Lower leg skin (tissue), 4 donors: ENCODE measurements at places on chromosomes 2 and 18. TPM values are rescaled to one million over a fixed set of nuclear protein-coding genes. Genes with fewer than 3 reads are reported as not detected.

DNA sequence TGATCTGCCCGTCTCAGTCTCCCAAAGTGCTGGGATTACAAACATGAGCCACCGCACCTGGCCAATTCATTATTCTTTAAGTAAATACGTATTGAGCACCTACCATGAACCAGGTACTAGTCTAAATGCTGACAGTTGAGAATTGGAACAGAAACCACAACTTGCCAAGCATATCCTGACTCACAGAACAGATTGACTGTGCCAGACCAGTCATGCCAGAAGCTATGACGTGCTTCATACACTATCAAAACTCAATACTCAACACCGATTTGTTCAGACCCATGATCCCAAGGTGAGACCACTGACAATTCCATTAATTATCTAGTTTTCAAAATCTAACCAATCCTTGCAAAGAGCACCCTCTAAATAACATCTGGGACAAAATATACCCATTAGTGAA is 148.6 kb downstream of the B3GNT2 start:
- DNase-seq, result no peak

DNA sequence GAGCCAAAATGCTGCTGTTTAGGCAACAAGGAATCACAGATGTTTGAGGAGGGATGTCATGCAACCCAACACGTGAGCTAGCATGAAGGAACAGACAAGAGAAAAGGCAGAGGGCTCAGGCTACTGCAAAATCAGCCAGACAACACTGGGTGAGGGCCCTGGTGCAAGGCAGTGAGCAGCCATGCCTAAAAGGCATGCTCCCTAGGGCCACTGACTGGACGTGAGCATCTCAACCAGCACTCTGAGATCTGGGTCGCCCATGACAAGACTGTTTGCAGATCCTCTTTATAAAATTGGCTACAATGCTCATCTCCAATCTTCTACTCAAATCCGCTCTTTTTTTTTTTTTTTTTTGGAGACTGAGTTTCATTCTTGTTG is 49.1 kb downstream of the KIAA2012 start:
- no peak for DNase-seq

DNA sequence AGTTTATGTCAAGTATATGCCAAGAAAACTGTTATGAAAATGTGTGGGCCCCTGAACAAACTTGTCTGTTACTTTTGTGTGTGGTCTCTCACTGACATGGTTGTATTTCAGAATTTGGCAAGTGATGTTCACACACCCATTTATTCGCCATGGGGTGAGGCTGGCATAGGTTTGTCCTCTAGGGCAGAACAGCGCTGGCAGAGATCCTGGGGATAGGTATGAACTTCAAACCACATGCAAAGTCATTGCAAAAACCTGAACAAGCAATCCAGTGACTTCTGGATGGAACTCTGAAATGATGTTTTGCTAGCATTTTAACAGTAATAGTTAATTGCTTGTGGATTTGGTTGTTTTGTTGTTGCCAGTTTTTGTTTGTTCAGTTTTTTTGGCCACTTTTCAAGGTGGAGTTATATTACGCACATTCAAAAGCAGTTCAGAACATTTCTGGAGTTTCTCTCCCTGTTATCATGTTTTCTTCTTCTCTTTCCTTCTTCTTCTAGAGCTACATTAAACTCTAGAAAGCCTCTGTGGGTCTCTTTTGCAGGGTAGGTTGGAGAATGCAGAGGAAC is 78.5 kb downstream of the MDH1 start:
- no peak for DNase-seq

GRCh38 chr18:6150430-6150829 is 255.1 kb upstream of the TMEM200C start:
- DNase-seq, result no peak

DNA sequence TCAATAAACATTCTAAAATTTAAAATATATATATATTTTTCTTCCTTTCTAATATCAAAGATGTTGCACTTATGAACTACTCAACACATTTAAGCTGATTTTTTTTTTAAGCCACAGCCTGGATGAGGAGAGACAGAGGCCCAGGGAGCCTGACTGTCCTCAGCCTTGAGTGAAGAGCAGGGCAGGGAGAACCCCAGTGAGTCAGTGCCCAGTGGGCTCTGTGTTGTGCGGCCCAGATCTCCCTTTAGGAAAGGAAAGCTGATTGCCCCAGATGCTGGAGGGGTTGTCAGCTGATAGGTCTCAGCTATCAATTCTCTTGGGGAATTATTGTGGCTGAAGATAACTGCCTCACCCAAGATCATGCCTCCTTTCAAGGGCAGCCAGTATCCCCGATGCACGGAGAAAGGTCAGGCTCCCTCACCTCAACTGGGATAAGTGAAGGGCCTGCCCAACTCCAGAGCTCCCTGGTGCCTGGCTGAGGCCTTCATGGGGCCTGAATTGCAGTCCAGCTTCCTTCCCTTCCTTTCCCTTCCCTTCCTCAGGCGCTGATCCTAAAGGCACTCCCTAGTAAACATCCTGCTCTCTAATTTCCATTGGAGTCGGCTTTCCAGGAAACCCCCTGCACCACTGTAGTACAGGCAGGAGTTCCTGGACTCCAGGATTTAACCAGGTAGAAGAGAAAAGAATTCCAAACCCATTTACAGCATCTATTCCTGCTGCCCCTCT is 106.9 kb upstream of the ATL2 start:
- no peak for DNase-seq

DNA sequence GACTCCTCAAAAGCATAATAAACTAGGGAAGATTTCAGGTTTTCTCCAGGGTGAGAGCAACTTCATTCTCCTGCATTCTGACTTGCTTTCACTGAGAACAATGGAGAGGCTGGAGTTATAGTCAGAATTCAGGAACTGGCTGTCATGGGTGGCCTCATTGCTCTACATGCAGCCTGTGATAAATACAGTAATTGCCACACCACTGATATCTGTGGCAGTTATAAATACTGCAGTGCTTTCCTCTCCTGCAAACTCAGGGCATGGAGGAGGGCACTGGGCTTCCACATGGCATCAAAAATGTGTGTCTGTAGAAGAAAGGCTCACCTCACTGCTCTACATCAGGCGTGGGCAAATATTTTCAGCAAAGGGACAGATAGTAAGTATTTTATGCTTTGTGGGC is 510.2 kb downstream of the ZNF516 start:
- no peak for DNase-seq

- peak; percentile 95 for DNase-seq
Observed at GRCh38 chr2:38076152-38076709, 280 bp upstream of the CYP1B1 start.

- no peak for DNase-seq
Observed at GRCh38 chr2:102703748-102704147, 58.1 kb upstream of the TMEM182 start.

DNA sequence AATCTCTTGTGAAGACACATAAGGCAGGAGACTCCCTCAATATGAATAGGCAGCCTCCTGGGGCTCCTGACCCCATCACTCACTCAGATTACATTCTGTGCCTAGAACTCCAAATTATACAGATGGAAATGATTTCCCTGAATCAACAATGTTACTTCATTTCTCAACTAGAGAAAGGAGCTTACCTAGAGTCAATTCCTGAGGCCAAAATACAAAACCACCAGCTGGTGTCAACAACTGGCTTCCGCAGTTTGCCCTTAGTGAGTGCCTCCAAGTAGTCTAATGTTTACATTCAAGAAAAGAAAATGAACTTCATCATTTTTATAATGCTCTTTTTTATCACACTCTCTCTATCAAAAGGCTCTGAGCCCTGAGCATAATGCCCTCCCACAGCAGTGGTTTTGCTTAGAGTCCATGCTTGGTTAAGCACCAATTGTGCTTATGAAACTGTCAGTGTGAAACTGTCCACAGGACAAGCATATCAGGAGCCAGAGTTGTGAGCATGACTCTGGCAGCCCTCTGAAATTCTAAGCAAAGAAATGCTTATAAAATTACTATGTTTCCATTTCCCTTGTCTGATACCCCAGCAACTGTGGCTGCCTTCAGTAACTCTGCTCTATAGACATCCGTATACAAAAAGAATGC is 305.7 kb upstream of the PKDCC start:
- no peak for DNase-seq

- no peak for DNase-seq
Observed at GRCh38 chr2:16623031-16623430, 42.6 kb downstream of the CYRIA start.

DNA sequence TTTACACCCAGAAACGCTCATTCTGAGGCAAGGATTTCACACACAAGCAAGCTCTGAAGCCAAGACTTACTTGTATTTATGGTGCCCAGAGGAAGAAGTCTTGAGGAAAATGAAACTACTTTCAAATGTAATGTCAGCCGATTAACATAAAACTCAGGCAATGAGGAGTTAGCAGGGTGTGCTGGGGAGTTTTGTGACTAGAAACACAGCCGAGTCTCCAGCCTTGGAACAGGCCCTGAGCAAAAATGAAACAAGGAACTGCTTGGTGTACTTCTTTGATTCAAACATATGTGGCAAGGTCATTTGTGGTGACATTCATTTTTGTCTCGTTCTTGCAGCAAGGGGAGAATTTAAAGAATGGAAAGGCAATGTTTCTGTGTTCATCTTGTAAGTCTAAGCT is 4.5 kb downstream of the DYTN start:
- no peak for DNase-seq

GRCh38 chr2:23366720-23367119 is 18.3 kb upstream of the KLHL29 start:
- DNase-seq, result no peak

- DNase-seq, result no peak
Observed at GRCh38 chr18:54561706-54562267, 29.3 kb upstream of the DYNAP start.

DNA sequence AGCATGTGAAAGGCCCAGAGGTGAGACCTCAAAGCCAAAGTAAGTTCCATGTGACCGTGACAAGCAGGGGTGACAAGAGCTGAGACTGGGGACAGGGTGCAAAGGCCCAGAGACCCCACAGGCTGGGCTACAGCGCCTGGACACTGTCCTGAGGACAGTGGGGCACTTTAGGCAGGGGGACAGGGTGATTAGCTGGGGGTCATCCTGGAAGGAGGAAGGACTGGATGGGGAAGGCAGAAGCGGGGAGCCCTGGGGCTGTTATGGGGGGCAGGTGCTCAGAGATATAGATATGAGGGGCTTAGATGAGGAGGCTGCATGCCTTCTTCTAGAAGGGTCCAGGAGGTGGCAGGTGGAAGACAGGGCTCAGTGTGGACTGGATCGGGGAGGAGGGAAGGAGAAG is 31.5 kb downstream of the KIF1A start:
- DNase-seq, result no peak

DNA sequence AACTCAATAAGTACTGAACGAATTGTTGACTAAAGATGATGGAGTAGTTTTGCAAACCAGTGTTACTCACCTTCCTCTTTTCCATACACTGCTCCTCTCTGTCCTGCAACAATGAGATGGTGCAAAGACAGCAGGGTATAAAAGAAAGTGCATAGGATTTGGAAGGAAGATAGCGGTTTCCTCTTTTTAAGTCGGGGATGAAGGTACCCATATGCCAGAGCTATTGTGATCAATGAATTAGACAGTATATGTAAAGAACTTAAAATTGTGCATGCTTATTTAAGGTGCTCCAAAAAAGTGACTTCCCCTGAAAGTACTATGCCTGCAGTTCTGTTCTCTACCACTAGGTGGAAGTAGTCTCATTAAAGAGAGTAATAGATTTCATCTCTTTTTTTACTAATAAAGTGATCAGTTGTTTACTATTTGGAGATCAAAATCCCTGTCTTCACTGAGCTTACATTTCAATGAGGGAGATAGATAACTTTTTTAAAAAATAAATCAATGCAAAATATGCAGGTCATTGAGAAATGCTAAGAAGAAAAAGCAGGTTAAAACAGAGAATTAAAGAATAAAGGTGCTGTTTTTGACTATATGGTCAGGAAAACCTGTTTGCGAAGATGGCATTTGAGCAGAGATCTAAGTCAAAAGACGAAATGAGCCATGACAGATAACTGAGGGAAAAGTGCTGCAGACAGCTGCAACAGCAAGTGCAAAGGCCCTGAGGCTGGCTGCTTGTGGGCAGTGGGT is 339.7 kb upstream of the SLC14A2 start:
- DNase-seq, result no peak

- DNase-seq, result no peak
Observed at GRCh38 chr2:8141079-8141707, 540.7 kb upstream of the ID2 start.

GRCh38 chr2:138766464-138766863 is 13.7 kb downstream of the NXPH2 start:
- DNase-seq, result no peak

DNA sequence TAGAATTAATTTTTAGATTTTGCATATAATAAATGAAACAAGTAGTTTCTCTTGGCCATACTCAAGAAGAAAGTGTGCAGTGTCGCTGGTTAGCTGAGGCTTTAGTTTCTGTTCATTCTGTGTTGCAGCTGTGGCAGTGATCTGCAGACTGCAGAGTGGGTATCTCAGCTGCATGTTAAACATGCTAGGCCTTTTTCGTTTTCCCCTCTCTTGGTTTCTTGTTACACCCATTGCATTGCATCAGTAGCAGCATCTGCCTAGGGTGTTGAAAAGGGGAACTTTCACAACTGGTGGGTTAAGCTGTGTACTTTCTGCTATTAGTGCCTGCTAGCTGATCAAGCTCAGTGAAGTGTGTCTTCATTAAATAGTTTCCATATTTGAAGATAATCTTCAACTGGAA is 51.3 kb downstream of the ACSL3 start:
- no peak for DNase-seq

GRCh38 chr2:238096311-238097011 is 3.7 kb upstream of the ESPNL start:
- DNase-seq, result no peak

- DNase-seq, result no peak
Observed at GRCh38 chr18:29164020-29164706, 987.2 kb upstream of the CDH2 start.

DNA sequence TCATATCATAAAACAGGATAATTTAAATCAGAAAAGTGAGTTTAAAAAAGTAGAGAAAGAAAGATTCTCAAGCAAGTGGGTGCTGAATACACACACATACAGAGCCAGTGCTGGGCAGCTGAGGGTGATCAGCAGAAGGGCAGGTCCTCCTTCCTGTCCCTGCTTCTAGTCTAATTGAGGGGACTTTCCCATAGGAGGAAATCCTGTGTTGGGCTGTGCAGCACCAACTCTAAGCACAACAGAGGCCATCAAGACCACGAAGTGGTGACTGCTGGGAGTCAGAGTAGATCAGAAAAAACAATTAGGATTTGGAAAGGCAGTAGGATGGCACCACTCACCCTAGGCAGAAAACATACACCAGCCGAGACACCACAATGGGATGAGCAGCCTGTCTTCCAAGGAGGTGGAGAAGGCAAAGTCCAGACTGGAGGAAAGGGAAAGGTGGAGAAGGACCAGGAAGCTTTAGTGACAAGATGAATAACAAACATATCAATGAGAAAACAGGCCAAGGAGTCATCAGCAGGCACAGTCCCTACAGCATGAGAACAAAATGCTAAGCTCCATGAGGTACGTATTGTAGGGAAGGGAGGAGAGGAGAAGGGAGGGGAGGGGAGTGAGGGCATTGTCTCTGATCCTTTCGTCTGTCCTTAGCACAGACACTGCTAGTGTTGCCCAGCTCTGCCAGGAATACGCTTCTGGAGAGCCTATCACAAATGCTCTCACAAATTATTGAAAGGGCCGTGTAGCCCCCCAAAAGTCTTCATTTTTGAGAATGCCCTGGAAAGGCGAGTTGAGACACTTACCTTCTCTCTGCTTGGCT is 16.7 kb upstream of the MSGN1 start:
- no peak for DNase-seq

The RAB1A gene
- total RNA-seq, result 54.5 TPM

The ATG9A gene
- 57.6 TPM for total RNA-seq

The TBC1D8 gene
- 102 TPM for total RNA-seq

The ACOXL gene
- total RNA-seq, result not detected

The ZFAND2B gene
- total RNA-seq, result 63.1 TPM

The RIT2 gene
- total RNA-seq, result not detected

The TBR1 gene
- total RNA-seq, result 0.06 TPM

The DYNAP gene
- not detected for total RNA-seq

The DPP4 gene
- 3.2 TPM for total RNA-seq

The ZNF396 gene
- total RNA-seq, result 1.1 TPM

The CPLX4 gene
- total RNA-seq, result not detected
